Colonic mucosa (tissue), 4 donors: ENCODE measurements at places on chromosomes 1 and 21. TPM values are rescaled to one million over a fixed set of nuclear protein-coding genes. Genes with fewer than 3 reads are reported as not detected.

SSX2IP gene
- total RNA-seq: 16.9 TPM

DNA sequence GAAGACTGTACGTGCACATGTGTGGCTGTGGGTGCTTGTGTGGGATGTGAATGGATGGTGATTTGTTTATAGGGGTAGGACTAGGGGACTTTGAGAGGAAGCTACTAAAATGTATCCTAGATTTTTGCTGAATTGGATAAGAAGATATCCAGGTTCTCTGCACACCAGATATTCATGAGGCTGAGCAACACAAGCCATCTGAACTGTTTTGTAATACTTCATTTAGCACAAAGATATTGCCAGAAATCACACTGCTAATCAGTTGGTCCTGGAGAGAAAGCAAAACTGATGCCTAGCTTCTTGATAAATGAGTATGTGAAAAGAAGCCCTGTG lies 135.3 kb downstream of the NOS1AP start:
- no peak for DNase-seq

DNA sequence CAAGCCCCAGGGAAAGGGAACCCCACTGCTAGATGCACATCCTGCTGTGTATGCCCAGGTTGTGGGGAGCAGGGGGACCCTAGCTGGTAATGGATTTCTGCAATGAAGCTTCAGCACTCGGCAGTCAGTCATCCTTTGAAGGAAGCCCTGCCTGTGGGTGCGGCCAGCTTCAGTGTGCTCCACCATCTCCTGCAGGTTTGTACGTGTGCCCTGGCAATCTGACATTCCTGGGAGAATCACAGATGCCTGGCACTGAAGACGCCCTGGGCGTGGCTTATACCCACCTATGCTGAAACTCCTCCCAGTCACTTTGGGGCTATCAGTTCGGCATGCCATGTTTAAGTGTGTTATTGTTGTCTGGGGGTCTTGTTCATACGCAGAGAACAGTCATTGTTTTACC lies 6.8 kb downstream of the SPRR5 start:
- no peak for DNase-seq

DNA sequence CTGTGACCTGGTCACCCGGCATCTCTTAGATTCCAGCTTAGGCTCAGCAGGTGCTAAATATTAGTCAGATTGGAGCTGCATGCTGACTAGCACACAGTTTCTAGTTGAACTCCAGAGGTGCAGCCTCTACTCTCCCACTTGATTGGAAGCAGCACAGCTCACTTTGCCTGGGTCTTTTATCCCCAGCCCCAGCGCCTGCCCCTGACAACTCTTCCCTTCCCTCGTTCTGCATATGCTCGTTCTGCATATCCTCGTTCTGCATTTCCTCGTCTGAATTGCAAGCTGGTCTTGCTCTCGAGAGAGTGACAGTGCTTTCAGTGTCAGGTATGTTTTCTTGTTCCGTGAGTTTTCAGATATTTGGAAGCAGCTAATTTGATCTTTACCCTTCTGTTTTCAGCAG lies 11.7 kb downstream of the COL18A1 start:
- no peak for DNase-seq
